ENCODE measurements at places on chromosomes 1 and 21.

- no peak for DNase-seq
Observed at GRCh38 chr1:3668585-3669300, 16.4 kb downstream of the TP73 start.

GRCh38 chr21:33643658-33644311 lies 1.5 kb downstream of the ITSN1 start:
- peak; percentile 10 for DNase-seq

GRCh38 chr1:229370601-229371021 lies 27.8 kb upstream of the CCSAP start:
- DNase-seq: peak; percentile 7

DNA sequence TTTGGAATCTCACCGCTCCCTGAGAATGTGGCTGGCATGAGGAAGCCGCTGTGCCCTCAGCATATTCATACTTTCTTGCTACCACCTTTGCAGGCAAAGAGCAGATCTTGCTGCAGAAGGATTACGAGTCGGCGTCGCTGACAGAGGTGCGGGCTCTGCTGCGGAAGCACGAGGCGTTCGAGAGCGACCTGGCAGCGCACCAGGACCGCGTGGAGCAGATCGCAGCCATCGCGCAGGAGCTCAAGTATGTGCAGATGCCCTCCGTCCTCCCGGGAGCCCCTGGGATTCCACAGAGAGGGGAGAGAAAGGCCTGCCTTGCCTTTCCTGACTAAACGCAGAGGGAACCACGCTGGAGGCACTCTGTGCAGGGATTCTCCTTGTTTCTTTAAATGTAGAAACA lies 50.6 kb upstream of the MTR start:
- DNase-seq: no peak

DNA sequence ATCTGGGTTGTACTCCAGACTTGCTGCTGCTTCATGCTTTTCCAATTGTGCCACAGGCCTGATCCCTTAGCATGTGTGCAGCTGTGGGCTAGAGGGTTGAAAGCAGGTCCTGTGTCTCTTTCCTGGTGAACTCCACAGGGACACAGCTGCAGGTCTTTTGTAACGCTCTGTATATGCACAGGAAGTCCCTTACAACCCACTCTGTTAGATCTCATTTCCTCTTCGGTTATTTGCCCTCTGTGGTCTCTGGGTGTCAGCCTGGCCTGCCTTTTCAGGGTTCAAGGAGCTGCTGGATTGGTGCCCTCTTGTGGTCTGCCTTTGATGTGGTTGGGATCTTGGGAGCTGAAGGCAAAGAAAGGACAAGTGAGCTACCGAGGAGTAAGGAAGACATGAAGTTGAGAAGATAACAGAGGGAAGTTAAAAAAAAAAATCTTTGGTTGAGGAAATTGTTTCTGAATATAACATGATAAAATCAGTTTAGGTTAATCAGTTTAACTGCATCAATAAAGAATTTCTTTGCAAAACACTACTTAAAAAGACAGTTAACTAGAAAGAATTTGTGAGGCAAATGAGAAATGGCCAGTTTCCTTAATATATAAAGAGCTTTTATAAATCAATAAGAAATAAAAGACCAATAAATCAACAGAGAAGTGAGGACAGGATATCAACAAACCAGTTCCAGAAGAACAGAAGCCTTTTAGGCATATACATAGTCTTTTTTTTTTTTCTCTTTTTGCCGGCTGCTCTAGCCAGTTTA lies 44.1 kb downstream of the UCK2 start:
- DNase-seq: peak; percentile 21

DNA sequence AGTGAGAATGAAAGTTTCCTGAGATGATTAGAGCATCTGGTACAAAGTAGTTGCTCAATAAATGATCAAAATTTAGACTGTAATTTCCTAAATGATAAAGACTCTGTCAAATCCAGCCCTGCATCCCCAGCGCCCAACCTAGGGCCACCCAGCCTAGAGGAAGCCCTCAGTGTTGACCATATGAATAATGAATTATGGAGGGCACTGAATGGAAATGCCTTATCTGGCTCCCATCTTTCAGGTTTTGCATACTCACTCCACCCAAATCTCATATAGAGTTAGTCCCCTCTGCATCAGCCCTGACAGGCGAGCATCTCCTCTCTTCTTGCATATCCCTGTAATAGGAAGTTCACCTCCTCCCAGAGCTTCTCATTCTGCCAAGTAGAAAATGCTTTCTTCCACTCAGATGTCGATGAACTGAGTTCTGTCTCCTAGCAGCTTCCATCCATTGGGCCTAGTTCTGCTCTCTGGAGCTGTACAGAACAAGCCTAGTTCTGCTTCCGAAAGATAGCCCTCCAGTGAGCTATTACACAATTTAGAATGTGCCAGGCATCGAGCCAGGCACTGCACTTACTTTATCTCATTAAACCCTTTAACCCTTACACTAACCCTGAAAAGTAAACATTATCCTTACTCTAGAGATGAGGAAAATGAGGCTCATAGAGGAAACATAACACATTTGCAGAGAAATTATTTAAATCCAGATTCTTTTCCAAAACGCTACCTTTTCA lies 20.9 kb downstream of the COA7 start:
- no peak for DNase-seq

DNA sequence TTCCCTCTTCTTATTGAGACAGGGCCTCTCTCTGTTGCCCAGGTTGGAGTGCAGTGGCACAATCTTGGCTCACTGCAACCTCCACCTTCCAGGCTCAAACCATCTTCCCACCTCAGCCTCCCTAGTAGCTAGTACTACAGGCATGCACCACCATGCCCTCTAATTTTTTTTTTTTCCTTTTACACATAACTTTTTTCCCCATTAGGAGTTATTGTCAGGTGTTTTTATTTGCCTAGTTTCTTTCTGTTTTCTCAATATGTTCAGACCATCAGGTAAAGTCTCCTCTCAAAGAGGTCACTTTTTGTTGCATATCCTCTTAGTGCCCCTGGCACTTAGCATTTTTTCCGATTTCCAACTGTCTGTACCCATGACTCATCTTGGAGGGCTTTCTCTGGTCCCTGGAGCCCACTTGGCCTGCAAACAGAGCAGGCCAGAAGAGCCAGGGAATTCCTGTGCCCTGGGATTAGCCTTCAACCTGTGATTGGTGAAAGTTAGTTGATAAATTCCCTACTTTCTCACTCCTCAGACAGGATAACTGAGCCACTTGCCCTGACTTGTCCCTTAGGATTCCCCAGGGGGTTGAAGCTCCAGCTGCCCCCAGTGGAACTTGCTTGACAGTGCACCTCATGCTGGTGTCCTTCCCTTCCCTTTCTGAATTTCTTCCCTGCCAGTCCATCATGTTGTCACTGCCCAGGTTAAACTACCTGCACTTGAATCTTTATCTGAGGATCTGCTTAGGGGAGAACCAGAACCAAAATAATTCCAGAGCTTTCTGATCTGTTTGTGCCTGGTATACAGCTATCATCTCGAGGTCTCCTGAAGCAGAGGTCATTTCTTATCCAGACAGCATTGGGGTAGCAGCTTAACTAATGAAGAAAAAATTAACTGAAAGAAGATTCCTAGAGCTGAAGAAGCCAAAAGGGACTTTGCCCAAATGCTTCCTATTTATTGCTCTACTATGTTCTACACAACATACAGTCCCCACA lies 2.4 kb downstream of the NTPCR start:
- peak; percentile 34 for DNase-seq

- no peak for DNase-seq
Observed at GRCh38 chr1:107251083-107251482, 110.2 kb downstream of the NTNG1 start.

- no peak for DNase-seq
Observed at GRCh38 chr1:158819461-158820443, 11.4 kb upstream of the MNDA start.

DNA sequence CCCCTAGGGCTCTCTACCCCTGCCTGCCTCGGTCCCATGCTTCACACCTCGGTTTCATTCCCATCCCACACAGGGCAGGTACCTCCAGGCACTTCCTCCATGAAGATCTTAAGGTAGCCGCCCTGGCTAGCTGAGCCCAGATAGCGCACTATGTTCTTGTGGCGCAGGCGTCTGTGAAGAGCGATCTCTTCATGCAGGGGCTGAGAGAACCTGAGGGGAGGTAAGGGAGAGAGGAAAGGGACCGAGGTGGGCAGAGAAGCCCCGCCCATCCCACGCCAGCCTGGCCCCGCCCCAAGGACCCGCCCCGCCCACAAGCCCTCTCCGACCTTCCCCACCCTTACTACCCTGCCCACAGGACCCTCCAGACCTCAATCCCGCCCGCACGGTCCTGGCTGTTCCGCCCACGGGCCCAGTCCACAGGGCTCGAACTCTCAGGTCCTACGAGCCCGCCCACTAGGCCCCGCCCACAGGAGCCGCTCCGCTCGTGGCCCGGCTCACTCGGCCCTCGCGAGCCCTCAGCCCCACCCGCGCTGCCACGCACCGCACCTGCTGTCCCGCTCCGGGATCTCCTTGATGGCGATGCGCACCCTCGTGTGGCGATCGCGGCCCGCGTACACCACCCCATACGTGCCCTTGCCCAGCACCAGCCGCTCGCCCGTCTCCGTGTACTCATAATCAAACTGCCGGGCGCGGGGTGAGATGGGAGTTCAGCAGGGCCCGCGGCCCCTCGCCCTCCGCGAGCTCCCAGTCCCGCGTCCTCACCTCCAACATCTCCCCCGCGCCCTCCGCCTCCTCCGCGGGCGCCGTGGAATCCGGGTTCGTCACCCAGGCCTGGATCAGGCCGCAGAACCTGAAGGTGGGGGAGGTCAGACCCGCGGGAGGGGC lies 6.4 kb downstream of the MAP3K6 start:
- DNase-seq: no peak
